ENCODE measurements at places on chromosomes 5 and 9.
A peak's percentile ranks its signal among the peaks of the same experiment; 100 is the strongest.

GRCh38 chr5:54670281-54670680, 152.7 kb downstream of the SNX18 start:
- no peak for DNase-seq

- DNase-seq, result peak; percentile 13
Observed at GRCh38 chr9:25700430-25700829, 22.2 kb upstream of the TUSC1 start.

GRCh38 chr9:124394596-124394995, 20.6 kb downstream of the PSMB7 start:
- no peak for DNase-seq

DNA sequence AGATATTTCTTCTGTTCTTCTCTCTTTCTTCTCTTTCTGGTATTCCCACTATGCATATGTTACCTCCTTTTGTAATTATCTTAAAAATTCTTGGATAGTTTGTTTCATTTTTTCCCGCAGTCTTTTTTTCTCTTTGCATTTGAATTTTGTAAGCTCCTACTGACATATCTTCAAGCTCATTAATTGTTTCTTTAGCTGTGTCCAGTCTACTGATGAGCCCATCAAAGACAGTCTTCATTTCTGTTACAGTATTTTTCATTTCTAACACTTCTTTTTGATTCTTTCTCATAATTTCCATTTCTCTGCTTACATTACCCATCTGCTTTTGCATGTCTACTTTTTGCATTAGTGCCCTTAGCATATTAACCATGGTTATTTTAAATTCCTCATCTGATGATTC, 44.7 kb upstream of the UNC5A start:
- no peak for DNase-seq

- DNase-seq, result no peak
Observed at GRCh38 chr9:131606896-131607567, 61.7 kb downstream of the PRRT1B start.

DNA sequence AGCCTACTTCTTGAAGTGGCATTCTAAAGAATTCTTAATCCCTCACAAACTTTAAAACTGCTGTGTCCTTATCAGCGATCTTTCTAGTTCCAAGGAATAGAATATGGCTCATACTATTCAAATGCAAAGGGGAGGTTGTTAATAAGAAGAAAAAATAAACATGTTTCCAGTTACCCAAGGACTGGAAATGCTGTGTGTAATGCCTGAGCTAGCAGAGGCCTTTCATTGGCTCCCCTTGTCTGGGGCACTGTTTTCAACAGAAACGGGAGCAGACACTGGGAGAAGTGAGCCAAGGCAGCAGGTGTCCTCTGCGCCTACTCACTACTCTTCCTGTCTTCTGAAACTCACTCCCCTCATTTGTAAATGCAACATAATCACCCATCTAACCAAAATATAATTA, 253.0 kb downstream of the MARCHF11 start:
- DNase-seq, result no peak

- no peak for DNase-seq
Observed at GRCh38 chr5:144583541-144584449, 413.1 kb downstream of the KCTD16 start.

GRCh38 chr9:119224431-119224830, 144.8 kb downstream of the BRINP1 start:
- DNase-seq, result no peak

DNA sequence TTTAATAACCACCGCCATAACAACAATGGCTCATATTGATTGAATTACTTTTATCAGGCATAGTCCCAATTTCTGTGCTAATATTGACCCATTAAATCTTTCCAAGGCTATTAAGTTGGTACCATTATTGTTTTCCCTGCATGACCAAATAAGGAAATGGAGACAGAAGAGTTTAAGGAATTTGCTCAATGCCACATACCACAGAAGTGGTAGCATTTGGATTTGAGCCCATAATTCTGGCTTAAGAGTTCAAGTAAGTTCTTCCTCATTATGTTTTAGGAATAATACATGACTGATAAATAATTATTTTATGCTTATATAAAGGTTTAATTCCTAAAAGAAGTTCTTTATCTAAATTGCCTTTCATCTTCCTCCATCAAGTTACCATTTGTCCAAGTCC, 43.4 kb upstream of the HAPLN1 start:
- DNase-seq, result no peak

DNA sequence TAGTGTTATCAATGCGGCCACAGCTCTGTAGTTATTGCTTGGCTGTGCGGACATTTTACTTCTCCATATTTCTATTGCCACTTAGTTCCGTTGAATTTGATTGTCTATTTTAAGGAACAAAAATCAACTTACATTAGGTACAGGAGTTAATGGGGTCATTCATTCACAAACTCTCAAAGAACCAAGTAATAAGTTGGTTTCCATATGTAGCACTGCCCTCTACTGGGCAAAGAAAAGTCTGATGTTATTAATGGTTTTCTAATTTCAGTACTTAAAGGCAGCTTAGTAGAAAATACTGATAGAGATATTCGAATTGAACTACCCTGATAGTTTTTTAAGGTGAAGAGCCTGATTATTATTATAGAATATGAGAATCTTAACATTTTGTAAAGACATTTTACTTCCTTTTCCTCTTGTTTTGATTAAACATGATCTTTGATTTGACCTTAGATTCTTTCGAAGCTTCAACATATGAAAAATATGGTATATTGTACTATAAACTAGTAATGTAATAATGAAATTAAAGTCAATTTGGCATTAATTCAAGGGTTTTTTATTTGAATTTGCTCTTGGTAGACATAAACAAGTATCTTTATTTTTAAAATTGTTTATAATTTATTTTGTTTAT, 119.5 kb upstream of the CTNND2 start:
- DNase-seq, result peak; percentile 61

DNA sequence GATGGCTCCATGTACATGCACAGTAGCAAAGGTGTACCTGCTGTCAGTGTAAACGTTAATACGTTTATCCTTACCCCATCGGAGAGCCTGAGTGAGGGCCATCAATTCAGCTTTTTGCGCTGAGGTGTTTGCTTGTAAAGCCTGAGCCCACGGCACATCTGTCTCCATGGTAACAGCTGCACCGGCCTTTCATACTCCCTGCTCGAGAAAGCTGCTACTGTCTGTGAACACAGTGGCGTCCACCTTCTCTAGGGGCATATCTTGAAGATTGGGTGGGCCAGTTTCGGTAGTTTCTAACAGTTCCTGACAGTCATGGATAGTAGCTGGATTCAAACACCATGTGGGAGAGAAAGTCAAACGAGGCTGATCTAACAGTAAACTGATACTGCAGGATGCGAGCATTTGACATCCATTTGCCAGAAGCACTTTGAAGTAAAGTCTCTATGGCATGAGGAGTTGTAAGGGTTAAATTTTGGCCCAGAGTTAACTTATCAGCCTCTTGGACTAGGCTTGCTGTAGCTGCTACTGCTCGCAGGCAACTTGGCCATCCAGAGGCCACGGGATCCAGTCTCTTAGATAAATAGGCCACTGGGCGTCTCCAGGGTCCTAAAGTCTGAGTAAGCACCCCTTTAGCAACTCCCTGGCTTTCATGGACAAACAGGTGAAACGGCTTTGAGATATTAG, 21.0 kb upstream of the RHOBTB3 start:
- DNase-seq, result no peak

- peak; percentile 78 for DNase-seq
Observed at GRCh38 chr5:168931638-168932345, 352.6 kb upstream of the PANK3 start.

DNA sequence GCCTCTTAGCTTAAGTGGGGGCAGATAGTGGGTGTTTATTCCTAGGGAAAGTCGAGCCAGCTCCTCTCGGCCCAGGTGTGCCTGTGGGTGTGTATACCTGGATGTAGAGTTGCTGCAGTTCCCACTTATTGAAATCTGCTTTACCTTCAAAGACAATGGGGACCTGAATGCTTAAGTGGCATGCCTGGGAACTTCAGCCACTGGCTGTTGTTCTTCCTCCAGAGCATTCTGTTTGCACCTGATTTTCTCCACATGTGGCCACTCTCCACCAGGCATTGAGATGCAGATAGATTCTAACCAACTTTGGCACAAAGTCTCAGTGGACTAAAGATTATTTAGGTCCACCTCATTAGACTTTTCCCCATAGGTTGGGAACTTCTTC, 186.8 kb downstream of the ZNF462 start:
- DNase-seq, result no peak

GRCh38 chr5:124761010-124761409, 14.6 kb upstream of the ZNF608 start:
- no peak for DNase-seq

GRCh38 chr5:62327138-62328053, 21.4 kb downstream of the KIF2A start:
- DNase-seq, result no peak

DNA sequence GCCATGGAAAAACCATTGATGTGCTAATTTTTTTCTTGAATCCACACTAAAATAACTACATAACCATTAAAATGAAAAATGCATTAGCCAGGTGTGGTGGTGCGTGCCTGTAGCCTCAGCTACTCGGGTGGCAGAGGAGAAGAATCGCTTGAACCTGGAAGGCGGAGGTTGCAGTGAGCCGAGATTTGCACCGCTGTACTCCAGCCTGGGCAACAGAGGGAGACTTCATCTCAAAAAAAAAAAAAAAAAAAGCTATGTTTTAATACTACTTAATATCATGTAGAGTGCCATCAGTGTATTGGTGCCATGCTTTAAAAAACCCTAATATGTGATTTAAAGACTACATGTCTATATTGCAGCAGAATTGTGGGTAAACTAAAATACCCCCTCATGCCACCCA, 58.9 kb downstream of the NDFIP1 start:
- DNase-seq, result peak; percentile 8

DNA sequence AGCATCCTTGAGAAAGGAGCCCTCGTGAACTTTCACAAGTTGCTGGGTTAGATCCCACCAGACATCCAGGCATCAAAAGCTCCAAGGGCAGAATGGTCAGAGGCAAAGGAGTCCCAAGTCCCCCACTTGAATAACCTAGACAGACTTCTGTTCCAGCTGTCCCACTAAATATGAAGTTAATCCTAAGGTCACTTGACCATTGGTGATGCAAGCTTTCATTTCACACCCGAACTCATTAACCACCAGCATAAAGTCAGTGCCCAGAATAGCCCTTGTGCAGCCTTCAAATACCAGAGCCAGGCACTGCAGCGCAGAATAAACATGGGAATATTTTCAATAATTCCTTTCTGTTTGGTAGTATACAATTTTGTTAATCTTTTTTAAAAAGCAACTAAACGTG, 28.9 kb downstream of the OXCT1 start:
- DNase-seq, result no peak

DNA sequence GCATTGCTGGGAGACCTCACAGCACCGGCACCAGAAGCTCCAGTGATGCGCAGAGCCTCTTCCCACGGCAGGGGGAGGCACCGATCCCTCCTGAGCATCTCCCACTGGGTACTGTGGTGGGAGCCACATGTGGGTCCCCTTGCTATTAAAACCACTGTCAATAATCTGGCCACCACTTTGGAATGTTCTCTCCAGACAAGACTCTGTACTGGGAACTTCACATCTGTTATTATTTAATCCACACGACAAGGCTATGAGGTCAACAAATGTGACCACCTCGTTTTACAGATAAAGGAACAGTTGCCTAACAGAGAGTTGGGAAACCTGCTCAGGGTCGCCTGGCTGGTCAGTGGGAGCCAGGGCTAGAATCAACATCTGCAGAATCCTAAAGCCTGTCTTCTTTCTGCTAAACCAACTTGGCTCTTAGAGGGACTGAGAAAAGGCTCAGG, 72.7 kb downstream of the EPB41L4B start:
- DNase-seq, result no peak

DNA sequence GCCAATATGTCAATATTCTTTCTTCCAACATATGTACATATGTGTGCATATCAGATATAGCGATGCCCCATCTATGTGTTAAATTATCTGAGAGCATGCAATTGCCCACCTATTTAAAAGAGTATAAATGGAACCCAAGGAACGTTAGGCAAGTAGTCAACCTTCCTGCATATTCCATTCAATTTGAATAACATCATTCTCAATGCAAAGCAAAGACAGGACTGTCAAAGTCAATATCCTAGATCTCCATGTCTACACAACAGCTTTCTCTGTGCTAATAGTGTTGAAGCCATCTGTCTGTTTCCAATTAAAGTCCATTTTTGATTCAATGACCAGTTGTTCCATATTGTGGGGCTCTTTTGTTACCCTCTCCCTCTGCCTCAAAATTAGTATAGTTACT, 85.3 kb upstream of the COX7C start:
- DNase-seq, result no peak

GRCh38 chr9:35162605-35163315, 951 bp downstream of the UNC13B start:
- DNase-seq, result no peak

DNA sequence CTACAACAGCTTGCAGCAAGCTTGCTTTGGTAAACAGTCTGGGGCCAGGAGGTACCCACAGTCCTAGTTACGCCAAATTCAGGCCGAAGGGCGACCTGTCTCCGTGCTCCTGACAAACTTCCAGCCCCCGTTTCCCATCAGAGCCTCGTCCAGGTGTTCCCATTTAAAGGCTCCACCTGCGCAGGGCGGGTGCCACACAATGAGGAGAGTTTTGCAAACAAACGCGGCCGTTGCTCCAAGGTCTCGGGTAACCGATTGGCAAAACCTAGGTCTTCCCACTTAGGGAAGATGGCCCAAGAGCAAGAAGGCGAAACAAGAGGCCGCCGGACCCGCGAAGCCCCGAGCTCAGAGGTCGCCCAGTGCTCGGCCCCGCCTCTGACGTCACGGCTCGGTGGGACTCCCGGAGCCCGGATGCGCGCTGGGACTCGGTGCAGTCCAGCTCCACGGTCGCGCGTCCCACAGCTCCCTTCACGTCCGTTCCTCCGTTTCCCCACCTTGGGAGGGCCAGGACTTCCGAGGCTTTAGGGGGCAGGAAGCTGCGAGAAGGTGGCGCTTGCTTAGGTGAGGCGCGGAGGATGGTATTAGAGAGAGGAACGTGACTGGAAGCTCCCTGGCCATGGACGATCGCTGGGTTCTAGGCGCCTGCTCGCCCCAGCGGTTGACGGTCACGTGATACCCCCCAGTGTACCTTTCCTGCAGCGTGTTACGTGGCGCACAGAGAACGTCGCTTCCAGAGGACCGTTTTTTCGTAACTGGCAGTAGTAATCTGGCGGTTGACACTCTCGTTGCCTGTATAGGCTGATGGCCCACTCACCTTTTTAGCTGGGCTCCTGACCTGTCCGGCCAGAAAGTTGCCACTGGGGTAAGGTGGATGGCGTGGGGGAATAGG, 41.8 kb upstream of the KDM4C start:
- DNase-seq, result peak; percentile 29

DNA sequence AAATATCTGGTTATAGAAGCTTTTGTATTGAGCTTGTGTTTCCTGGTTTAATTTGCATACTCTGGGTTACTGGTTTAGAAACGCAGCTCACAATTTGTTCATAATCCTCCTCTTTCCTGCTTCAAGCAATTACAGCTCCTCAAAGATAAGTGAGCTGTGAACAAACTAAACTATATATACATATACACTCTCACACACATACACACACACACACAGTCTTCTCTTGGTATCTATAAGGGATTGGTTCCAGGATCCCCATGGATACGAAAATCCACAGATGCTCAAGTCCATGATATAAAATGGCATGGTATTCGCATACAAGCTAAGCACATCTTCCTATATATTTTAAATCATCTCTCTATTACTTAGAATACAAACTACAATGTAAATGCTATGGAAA, 510.9 kb upstream of the CDH18 start:
- DNase-seq, result no peak

GRCh38 chr9:28847331-28847730, 1274.0 kb upstream of the C9orf72 start:
- DNase-seq, result no peak

- DNase-seq, result peak; percentile 19
Observed at GRCh38 chr5:52638732-52639131, 149.0 kb upstream of the ITGA1 start.

- no peak for DNase-seq
Observed at GRCh38 chr9:16001856-16002255, 449.0 kb downstream of the CCDC171 start.

All from epithelial cell of esophagus (primary cell).